ENCODE measurements at places on chromosomes 4 and X.

DNA sequence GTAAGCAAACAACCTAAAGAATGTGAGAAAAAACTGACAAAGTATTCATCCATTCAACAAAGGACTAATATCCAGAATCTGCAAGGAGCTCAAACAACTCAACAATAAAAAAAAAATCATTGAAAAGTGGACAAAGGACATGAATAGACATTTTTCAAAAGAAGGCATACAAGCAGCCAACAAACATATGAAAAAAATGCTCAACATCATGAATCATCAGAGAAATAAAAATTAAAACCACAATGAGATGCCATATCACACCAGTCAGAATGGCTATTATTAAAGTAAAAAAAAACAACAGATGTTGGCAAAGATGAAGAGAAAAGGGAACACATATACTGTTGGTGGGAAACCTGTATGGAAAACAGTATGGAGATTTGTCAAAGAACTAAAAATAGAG is 120.7 kb upstream of the ADGRL3 start:
- DNase-seq: no peak

DNA sequence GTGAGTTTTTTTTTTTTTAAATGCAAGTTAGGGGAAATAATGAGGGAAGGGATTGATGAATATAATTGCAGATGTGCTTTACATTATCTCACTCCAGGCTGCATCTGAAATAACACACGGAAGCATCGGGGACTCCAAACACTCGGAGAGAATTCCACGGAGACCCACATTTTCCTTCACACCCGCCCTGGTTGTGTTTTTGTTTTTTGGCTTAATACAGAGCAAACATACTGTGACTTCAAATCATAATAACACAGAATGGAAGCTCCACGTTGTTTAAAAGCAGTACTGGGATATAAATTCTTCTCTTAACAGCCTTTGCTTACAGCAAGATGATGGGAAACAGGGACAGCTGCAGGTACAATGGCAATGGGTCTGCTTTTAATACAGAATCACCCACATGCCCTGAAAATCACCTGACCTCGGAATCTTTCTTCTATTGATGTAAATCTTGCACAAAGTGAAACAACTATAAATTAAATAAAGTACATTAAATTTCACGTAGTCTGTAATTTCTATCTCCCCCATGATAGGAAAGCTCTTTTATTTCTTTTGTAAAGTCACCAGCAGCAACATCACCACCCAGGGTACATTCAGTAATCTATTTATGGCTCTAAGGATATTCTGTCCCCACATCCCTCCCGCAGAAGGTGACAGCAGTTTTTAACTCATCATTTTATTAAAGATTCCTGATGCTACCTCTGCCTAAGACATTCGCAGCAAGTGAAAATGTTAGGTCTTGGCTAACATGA is 119.3 kb downstream of the ZNF827 start:
- DNase-seq: no peak

- DNase-seq: no peak
Measured at GRCh38 chrX:1500701-1501624, 36.0 kb downstream of the P2RY8 start.

DNA sequence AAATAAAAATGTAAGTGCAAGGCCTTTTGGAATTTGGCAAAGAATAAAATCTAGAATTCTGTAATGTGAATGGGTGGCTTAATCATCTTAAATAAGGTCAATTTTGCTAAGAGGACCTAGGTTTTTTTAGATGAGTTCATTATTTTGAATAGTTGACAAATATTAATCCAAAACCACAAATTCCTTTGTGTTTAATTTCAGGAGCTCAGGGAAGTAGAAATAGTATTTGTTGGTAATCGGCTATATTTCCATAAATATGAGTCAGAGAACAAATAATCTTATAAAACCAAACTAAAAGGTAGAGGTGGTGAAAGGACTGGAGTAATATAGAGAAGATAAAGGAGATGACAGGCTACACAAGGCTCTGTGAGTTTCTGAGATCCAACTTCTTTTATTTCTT is 190.4 kb upstream of the TLL1 start:
- DNase-seq: no peak

DNA sequence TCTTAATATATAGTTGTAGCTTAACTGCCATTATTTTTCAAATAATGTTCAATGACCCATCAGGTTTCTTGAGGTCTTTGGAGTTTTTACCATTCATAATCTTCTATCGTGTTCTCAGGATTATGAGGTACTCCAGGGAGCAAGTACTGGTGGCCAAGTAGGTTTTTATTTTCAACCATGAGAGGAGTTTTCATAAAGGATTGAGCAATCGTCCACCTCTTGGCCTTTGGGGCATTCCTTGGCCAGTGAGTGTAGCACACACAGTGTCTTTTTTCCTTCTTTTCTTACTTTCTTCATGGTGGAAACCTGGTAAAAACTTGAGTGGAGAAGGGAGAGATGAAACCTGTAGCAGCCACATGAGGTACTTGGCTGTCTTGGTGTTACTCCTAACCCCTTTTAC is 567.0 kb upstream of the NR3C2 start:
- DNase-seq: no peak

GRCh38 chr4:94459462-94460161 is 7.9 kb downstream of the PDLIM5 start:
- no peak for DNase-seq

DNA sequence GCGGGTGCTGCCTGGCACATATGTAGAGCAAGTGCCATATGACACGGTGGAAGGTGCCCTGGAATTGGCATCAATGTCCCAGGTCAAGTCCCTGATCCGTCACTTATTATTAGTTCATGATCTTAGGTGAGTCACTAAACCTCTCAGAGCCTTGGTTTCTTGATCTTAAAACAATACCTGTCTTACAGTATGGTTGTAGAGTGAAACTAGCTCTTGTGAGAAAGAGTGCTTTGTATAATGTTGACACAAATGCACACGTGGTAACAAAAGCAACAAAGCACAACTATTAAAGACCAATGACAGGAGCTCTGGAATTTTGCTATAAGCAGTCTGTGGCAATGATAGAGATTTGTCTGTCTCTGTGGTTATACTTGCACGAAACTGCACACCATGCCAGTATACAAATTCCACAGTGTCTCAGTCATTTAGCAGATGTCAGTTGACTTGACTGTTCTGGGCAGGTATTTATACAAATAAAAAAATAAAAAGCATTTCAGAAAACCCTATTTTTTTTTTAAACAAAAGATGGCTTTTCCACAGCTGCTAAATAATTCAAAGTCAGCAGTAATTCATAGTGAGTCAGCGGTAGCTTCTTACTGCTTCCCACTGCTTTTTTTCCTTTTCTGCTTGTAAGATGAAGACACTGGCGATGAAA is 19.7 kb upstream of the ACSL1 start:
- no peak for DNase-seq

- DNase-seq: no peak
Measured at GRCh38 chrX:136048446-136048845, 63.2 kb downstream of the SLC9A6 start.

DNA sequence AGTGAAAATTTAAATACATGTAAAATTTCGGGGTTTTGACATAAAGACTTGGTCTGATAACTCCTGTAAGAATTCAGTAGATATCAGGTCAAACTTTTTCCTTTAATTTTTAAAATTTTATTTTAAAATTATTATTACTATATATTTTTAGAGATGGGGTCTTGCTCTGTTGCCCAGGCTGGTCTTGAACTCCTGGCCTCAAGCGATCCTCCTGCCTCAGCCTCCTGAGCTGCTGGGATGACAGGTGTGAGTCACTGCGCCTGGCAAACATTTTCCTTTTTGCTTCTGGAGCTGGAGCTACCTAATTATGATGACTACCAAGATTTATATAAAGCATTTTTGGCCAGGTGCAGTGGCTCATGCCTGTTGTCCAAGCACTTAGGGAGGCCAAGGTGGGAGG is 37.3 kb downstream of the KLHL15 start:
- no peak for DNase-seq

DNA sequence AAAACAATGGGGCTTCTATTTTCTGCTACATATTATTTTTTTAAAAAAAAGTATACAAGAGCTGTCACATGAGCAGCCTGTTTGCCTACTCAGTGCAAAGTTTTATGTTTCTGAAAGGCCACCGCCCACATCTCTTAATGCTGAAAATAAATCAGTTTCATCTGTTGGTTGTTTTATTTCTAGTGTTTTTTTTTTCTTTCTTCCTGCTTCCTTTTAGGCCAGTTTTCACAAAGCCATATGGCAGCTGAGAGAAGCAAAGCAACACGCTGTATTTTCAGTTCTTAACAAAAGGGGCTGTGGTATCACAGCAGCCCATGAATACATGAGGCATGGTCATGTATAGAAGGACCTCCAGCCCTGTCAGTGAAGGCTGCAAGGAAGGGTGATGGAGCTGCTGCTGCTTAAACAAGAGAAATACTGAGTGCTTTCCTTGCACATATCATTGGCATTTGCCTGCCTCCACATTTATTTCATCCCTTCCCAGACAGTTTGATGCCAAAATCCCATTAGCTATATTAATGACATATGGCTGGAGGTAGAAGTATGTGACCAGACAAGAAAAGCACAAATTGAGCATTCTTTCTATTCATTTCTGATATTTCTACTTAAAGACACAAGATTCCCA is 172.5 kb downstream of the PCDH18 start:
- DNase-seq: no peak

Measured in D721Med (cell line).